Natural killer cell (primary cell): ENCODE measurements at places on chromosomes 1 and 21. TPM values are rescaled to one million over a fixed set of nuclear protein-coding genes. Genes with fewer than 3 reads are reported as not detected.

GRCh38 chr1:34768856-34769255 lies 9.3 kb downstream of the GJB4 start:
- H3K27me3 ChIP-seq, result peaks cover 5% of the 10 kb centered on the region
- H3K36me3 ChIP-seq, result no peaks in the 10 kb centered on the region
- H3K4me3 ChIP-seq, result no peak overlapping the region
- no peaks in the 10 kb centered on the region for H3K4me1 ChIP-seq
- H3K27ac ChIP-seq, result no peak overlapping the region
- DNase-seq, result no peak

Gene TMPRSS15
- not detected for total RNA-seq

Gene PTPN7
- total RNA-seq, result 241 TPM

Gene LRP8
- 27.3 TPM for total RNA-seq

GRCh38 chr1:177591155-177591554 lies 378.7 kb downstream of the SEC16B start:
- no peak overlapping the region for H3K4me3 ChIP-seq
- H3K27ac ChIP-seq, result no peak overlapping the region
- H3K36me3 ChIP-seq, result no peaks in the 10 kb centered on the region
- H3K27me3 ChIP-seq, result no peaks in the 10 kb centered on the region
- H3K4me1 ChIP-seq, result no peaks in the 10 kb centered on the region

DNA sequence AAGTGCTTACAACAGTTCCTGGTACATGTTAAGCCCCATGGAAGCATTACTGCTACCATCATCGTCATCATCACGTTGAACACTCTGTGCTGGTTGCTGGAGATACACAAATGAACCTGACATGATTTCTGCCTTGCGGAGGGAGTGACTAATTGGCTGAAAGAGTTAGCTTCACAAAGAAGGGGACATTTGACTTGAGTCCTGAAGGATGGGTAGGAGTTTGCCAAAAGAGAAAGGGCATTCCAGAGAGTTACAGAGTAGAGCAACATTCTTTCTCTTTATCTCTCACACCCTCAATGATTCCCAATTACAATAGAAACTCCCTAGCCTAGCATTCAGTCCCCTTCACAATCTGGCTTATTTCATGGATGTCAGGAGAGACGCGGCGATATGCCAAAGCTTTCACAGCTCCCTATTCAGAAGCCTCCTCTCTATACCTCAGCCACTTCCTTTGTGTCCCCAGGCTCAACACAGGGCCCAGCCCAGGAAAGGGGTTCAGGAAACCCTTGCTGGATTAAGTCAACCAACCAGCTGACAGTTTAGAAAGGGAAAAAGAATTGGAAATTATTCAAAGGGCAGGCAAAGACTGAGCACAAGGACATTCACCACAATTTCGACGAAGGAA lies 38.0 kb downstream of the SLC1A7 start:
- H3K27ac ChIP-seq, result no peak overlapping the region
- no peaks in the 10 kb centered on the region for H3K27me3 ChIP-seq
- H3K4me3 ChIP-seq, result no peak overlapping the region
- H3K4me1 ChIP-seq, result peaks cover 28% of the 10 kb centered on the region

GRCh38 chr1:107946794-107947193 lies 18.2 kb downstream of the VAV3 start:
- no peak overlapping the region for H3K4me3 ChIP-seq
- no peaks in the 10 kb centered on the region for H3K36me3 ChIP-seq
- DNase-seq, result no peak
- no peaks in the 10 kb centered on the region for H3K27me3 ChIP-seq
- H3K4me1 ChIP-seq, result peaks cover 43% of the 10 kb centered on the region
- no peak overlapping the region for H3K27ac ChIP-seq

Gene ADGRL4
- total RNA-seq, result not detected

DNA sequence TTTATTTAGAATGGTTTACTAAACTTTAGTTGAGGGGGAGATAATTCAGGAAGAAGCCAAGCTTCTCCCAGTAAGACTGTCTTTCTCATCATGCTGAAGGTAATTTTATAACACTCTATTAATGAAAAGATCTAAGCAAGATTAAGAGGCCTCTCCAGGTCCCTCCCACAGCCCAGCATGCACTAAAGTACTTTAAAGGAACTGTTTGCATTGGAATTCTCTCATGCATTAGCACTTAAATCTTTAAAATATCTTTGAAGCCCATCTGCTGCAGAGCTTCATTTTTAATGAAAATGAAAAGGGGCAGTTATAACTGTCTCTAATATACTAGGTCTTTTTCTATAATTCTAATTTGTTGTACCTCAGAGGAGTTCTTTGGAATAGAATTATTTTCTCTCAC lies 1379.1 kb upstream of the ADGRL4 start:
- H3K36me3 ChIP-seq, result no peaks in the 10 kb centered on the region
- no peak overlapping the region for H3K27ac ChIP-seq
- no peak for DNase-seq
- H3K4me1 ChIP-seq, result no peaks in the 10 kb centered on the region

Gene LEPR
- 3.6 TPM for total RNA-seq

DNA sequence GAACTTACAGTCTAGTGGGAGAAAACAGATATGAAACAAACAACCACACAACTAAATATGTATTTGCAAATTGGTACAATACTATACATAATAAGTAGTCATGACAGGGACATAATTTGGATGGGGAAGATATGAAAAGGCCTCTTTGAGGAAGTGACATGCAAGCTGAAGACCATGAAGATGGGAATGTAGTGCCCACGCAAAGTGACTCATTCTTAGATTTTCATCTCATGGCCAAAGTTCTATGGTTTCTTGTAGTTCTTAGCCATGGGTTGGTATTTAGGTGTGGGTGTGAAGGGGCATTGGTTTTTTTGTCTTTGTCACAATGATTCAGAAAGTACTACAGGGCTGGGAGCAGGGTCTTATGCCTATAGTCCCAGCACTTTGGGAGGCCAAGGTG lies 105.4 kb upstream of the FAM78B start:
- DNase-seq, result no peak
- H3K4me3 ChIP-seq, result no peak overlapping the region
- no peaks in the 10 kb centered on the region for H3K4me1 ChIP-seq

Gene EDARADD
- 2.0 TPM for total RNA-seq

Gene AMY1C
- total RNA-seq, result not detected

Gene SPTA1
- 0.30 TPM for total RNA-seq

DNA sequence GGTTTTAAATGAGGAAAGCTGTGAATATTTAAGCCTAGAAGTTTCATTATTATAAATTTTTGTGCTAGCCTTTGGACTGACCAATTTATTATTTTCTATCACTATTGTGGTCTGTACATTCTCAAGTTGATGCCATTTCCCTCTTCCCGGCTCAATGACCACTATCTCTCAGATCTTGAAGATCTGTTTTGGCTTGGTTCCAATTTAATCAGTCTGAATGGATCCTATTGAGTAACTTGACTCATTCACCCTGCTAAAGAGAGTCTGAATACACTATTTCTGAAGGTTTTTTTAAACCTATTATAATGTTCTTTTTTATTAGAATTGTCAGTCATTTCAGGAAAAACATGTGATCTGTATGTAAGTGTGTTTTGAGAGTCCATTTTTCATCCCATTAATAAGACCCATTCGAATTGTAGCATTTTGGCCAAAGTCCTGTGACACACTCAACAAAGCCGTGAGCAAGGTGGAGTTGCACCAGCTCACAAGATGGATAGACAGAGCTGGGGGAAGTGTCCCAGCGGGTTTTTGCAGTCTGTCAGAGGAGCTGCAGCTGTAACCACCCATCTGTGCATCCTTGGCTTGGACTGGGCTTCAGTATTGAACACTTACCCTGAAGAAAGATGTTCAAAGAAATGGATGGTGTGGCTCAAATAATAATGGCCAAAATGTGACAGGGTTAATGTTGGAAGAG lies 145.6 kb downstream of the NFIA start:
- no peaks in the 10 kb centered on the region for H3K4me1 ChIP-seq
- no peak for DNase-seq
- no peak overlapping the region for H3K4me3 ChIP-seq
- H3K27ac ChIP-seq, result no peak overlapping the region
- no peaks in the 10 kb centered on the region for H3K36me3 ChIP-seq
- no peaks in the 10 kb centered on the region for H3K27me3 ChIP-seq

- no peak overlapping the region for H3K4me3 ChIP-seq
- no peak for DNase-seq
- no peaks in the 10 kb centered on the region for H3K4me1 ChIP-seq
- H3K36me3 ChIP-seq, result no peaks in the 10 kb centered on the region
- H3K27ac ChIP-seq, result no peak overlapping the region
Observed at GRCh38 chr1:84603941-84604830, 29.9 kb upstream of the CTBS start.

- H3K4me3 ChIP-seq, result no peak overlapping the region
- no peaks in the 10 kb centered on the region for H3K4me1 ChIP-seq
- H3K27me3 ChIP-seq, result no peaks in the 10 kb centered on the region
Observed at GRCh38 chr1:199313444-199313843, 674.6 kb downstream of the PTPRC start.

DNA sequence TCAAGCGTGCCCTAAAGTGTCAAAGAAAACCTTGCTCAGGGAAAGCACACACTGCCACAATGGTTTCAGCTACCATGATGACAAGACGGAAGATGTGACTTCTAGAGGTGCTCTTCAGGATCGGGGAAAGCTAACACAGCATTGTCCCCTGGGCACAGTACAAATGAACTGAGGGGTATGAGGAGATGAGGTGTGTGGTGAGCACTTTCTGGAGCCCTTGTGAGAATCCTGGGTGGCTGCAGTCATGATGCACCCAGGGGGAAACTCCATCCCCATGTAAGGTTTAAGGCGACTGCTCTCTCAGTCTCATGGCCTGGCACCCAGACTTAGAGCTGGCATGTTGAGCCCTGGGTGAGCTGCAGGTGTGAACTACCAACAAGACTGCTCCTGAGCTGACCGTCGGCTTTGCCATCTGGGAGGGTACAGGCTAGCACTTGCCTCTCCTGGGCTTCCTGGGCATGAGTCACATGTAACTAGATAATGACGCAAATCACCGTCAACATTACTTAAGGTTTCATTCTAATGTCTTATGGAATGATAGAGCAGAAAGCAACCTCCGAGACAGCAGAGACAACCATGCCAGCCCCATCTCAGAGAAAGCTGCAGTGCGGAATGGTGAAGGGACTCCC lies 144.6 kb downstream of the CLIC6 start:
- no peak overlapping the region for H3K4me3 ChIP-seq
- no peak for DNase-seq
- no peak overlapping the region for H3K27ac ChIP-seq
- peaks cover 33% of the 10 kb centered on the region for H3K4me1 ChIP-seq

- peaks cover 24% of the 10 kb centered on the region for H3K36me3 ChIP-seq
- H3K4me1 ChIP-seq, result peaks cover 36% of the 10 kb centered on the region
- H3K27ac ChIP-seq, result peak overlapping the region; percentile 87
Observed at GRCh38 chr1:31295874-31296485, 608 bp downstream of the SNRNP40 start.

DNA sequence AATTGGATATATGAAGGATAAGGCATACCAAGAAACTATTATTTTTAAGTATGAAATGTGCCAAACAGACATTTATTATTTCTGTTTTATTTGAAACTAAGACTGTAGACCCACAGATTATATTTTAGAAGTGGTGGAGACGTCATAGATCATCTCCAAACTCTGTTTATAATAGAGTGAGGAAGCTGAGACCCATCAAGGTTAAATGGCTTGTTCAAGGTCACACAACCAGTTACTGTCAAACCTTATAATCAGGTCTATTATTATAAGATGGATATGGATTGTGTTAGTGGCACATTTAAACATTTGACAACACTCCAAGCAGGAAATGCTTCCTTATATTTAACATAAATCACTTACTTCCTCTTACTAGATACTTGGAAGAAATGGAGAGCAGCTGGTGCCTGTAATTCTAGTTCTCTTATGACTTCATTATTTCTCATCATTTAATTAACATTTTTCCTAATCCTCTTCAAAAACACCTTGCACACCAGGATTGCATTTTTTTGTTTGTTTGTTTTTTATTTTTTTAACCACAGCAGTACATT lies 117.0 kb downstream of the NEK7 start:
- H3K27ac ChIP-seq, result no peak overlapping the region
- no peak for DNase-seq
- H3K4me3 ChIP-seq, result no peak overlapping the region
- no peaks in the 10 kb centered on the region for H3K4me1 ChIP-seq
- H3K36me3 ChIP-seq, result peaks cover 5% of the 10 kb centered on the region

Gene OR2M7
- total RNA-seq, result not detected

Gene EPHA10
- not detected for total RNA-seq

GRCh38 chr1:204089044-204089751 lies 16.3 kb downstream of the SOX13 start:
- H3K36me3 ChIP-seq, result no peaks in the 10 kb centered on the region
- no peak overlapping the region for H3K27ac ChIP-seq
- peaks cover 46% of the 10 kb centered on the region for H3K4me1 ChIP-seq
- no peaks in the 10 kb centered on the region for H3K27me3 ChIP-seq
- DNase-seq, result no peak

DNA sequence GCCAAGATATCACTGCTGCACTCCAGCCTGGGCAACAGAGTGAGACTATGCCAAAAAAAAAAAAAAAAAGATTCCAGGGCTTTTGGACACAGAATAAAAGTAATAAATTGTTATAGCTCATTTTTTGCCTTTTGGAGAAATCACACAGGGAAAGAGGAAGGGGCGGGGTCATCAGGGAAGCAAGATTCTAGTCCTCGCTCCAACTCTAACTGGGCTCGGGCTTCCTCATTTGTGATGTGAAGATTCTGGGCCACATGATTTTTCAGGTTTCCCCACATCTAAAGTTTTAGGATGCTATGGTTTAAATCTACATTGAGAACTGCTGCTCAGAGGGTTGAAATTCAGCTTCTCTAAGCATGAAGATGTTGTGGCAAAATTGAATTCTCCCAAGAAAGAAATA lies 179.3 kb upstream of the PLXNA2 start:
- H3K27ac ChIP-seq, result no peak overlapping the region
- no peak for DNase-seq

Gene SPRR1A
- not detected for total RNA-seq

Gene CSF1
- 3.7 TPM for total RNA-seq
